Stimulated activated CD8-positive, alpha-beta memory T cell treated with anti-CD3 and anti-CD28 coated beads, Interleukin-15, amount 100 ng/mL, for 48 hours (primary cell): ENCODE measurements at places on chromosomes 16 and 17.

DNA sequence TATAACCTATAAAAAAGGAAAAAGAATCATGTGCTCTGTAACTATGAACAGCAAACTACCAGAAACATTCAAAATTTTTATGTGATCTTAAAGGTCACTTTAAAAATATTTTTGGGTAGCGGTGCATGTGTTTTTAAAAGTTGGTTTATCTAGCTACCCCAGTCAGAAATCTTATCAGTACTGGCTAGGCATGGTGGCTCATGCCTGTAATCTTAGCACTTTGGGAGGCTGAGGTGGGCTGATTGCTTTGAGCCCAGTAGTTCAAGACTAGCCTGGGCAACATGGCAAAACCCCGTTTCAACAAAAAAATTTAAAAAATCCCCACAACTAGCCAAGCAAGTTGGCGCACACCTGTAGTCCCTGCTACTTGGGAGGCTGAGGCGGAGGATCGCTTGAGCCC is 3.7 kb downstream of the CAPNS2 start:
- DNase-seq = no peak

DNA sequence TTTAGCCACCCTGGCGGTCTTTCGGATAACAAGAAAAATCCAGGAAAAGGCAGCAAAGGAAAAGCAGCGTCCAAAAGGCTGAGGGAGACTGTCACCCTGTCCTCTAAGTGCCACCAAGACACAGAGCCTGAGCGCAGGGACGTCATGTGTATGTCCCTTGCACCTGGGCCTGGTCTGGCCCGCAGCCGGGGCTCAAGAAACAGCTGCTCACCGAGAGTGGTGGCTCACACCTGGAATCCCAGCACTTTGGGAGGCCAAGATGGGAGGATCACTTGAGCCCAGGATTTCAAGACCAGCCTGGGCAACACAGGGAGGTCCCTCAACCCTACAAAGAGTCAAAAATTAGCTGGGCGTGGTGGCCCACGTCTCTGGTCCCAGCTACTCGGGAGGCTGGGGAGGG is 9.2 kb upstream of the MEAK7 start:
- no peak for DNase-seq

- DNase-seq = no peak
Observed at GRCh38 chr16:16090238-16090637, 133.1 kb downstream of the ABCC6 start.

DNA sequence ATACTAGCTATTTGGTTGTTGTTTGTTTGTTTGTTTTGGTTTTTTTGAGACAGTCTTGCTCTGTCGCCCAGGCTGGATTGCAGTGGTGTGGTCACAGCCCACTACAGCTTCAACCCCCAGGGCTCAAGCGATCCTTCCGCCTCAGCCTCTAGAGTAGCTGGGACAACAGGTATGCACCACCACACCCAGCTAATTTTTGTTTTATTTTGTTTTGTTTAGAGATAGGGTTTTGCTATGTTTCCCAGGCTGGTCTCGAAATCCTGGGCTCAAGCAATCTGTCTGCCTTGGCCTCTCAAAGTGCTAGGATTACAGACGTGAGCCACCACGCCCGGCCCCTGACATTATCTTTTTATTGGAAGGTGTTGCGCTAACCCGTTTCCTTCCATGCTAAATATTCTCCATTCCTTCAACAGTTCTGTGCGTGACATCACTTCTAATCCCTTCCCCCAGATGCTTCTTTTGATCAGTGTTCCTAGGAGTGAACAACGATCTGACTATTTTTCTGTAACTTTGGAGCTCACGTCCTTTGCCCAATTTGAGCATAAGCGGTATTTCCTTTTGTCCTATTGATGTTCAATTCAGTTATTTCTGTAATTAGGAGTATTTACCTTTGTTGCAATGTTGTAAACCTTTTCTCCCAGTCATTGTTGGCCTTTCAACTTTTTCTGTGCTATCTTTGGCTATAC is 30.2 kb upstream of the EMP2 start:
- no peak for DNase-seq

DNA sequence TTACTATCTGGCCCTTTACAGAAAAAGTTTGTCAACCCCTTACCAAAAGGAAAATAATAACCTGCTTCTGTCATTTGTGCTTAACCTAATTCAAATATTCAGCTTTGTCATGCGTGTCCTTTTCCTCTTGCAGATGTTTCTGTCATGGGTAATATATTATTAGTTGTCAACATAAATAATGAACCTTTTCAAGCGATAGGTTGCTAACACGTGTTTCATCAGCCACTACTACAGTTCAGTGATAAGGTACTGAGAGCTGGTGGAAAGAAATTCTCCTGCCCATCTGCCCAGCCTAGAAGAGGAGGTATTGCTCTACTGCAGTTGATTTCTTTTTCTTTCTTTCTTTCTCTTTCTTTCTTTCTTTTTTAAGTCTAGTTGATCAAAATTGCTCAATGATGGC is 12.0 kb upstream of the SRSF1 start:
- no peak for DNase-seq
